ENCODE measurements at places on chromosomes 3 and 15.

DNA sequence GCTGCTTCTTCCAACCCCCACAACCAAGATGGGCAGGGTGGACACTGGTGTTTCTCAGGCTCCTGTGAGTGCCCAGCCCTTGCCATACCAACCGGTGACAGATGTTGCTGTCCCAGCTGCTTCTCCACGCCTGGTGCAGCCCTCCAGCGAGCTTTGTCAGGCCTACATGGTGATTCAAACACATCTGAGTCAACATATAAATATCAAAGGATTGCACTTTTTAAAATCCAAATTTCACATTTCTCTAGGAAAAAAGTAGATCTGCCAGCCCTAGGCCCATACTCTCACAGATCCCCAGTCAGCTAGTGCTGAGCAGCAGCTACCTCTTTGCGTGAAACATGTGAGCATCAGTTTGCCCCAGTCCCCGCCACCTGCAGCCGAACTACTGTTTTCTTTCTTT lies 52.7 kb downstream of the RPN1 start:
- DNase-seq, result no peak

- DNase-seq, result no peak
Observed at GRCh38 chr15:101463270-101463669, 26.2 kb downstream of the PCSK6 start.

GRCh38 chr3:96017556-96017955 lies 796.8 kb upstream of the EPHA6 start:
- no peak for DNase-seq

GRCh38 chr15:39235084-39235795 lies 345.6 kb upstream of the THBS1 start:
- DNase-seq, result no peak

DNA sequence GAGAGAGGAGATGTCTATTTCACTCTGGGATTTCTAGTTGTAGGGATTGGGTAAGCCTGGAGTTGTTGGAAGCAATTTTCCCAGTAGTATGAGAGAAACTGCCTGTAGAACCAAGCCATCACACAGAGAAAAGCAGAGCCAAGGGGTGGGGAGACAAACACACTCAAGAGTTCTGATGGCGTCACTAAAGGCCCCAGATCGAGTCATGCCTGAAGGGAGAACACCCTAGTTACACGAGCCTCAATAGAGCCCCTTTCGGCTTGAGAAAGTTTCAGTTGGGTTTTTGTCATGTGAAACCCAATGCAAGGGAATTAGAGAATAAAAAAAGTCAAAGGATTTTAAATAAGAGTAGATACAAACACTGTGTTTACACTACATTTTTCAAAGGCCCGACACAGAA lies 66.1 kb upstream of the PFN2 start:
- no peak for DNase-seq

DNA sequence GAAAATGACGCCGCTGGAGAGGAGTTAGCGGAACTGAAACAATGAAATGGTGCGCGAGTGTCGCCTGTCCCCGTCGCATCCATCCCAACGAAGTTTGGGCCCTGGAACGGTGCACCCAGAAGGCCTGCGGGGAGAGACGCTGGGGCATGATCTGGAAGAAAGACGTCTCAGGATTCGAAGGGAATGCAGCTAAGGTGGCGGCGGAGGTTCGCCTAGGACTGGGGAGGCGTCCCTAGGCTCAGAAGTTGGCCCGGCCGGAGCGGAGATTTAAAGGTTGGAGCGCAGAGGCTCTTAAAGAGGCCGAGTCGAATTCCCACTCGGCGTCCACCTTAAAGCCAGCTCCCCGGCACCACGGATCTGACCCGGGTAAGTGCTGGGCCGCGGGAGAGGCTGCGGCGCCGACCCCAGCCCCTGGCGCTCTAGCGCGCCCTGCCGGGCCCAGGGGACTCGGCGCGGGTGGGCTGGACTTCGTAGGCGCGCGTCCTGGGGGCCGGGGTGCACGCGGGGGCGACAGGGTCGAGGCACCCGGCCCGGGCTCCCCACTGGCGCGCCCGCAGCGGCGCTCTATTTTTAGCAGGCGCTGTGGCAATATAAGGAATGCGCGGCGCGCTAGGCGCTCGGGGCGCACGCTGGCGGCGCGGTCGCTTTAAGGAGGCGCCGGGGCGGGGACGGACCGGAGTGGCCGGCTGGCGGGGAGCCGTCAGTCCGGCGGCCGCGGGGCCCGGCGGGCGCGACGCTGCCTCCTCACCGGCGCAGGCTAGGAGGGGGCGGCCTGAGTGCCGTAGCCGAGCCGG lies at the start of gene MRAS:
Gene MRAS, plus strand, starts transcription at position 620 of the 794 bp plus-strand sequence. CDS start 24,305 bp downstream, outside the sequence.
- DNase-seq, result no peak

DNA sequence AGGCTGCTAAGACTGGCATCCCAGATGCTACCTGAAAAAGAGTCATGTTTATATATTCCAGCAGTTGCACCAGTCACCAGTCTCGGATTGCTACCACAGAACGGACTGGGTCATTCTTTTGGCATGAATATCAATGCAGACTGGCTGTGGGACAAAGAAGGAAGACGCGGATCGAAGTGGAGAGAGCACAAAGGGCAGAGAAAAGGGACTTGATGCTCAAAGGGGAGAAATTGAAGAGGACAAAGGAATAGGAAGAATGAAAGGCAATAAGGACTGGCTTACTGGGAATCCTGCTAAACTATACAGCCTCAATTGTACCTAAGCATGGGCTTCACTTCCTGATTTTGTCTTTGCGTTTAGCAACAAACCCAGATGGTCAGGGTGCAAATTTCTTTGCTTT lies 15.3 kb upstream of the DIS3L start:
- DNase-seq, result no peak

DNA sequence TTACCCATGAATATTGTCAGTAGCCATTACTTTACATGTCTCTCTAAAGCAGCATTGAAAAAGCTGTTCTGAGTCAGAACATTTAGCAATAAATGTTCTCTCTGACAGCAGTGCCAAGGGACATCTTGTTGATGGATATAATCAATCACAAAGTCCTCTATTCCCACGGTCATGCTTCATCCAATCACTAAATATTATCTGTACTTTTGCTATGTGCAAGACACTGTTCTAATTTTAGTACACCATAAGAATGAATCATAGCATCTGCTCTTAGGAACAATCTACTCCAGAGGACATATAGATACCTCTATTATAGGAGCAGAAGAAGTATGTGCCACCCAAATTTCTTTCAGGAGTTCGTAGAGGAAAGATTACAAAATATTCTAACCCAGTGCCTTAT lies 142.5 kb upstream of the MBNL1 start:
- DNase-seq, result no peak

- DNase-seq, result peak; percentile 44
Observed at GRCh38 chr3:98812851-98813374, 49.8 kb downstream of the ST3GAL6 start.

GRCh38 chr15:68537097-68537496 lies 41.7 kb upstream of the CORO2B start:
- no peak for DNase-seq

- DNase-seq, result no peak
Observed at GRCh38 chr15:85756411-85757072, 38.2 kb downstream of the KLHL25 start.

- no peak for DNase-seq
Observed at GRCh38 chr3:157816896-157817295, 289.3 kb downstream of the SHOX2 start.

DNA sequence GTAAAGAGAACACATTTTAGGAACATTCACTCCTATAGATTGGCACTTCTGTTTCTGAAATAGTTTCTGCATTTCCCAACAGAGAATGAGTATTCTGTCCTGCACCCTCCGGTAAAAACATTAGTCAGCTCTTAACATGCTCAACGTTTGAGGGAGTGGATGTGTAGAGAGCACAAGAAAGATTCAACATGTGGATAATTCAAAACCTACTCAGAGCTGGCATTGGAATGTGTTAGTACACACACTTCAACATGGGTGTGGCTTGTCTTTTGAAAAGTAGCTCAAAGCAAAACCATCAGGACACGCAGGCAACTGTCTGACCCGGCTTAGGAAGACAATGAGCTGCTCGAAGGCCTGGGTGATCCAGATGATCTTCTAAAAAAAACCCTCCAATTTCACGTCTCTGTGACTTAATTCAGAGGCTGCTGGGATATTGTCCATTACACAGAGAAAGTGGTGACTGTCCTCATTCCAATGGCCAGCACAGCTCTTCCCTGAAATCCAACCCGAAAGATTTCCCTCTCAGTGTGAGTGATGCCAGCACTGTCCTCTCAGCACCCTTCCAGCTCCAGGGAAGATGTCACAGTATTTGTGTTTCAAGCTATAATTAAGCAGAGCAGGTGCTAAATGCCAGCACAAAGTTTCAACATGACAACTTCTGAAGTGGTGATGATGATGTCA lies 18.1 kb downstream of the FBN1 start:
- DNase-seq, result no peak

DNA sequence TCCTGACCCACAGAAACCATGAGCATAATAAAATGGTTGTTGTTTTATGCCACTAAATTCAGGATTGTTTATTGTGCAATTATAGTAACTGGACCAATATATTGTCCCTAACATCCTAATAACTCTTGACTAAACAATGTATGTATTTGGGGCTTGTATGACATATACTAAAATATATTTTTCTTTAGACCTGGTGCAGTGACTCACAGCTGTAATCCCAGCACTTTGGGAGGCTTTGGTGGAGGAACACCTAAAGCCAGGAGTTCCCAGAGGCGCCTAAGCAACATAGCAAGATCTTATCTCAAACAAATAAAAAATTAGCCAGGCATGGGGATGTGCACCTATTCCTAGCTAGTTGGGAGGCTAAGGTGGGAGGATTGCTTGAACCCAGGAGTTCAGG lies 180.4 kb downstream of the SUCNR1 start:
- DNase-seq, result no peak

GRCh38 chr3:81684751-81685395 lies 76.6 kb downstream of the GBE1 start:
- no peak for DNase-seq

GRCh38 chr3:183807209-183807728 lies 18.1 kb downstream of the MAP6D1 start:
- peak; percentile 71 for DNase-seq

- DNase-seq, result no peak
Observed at GRCh38 chr15:100879061-100879463, 569 bp upstream of the ALDH1A3 start.

DNA sequence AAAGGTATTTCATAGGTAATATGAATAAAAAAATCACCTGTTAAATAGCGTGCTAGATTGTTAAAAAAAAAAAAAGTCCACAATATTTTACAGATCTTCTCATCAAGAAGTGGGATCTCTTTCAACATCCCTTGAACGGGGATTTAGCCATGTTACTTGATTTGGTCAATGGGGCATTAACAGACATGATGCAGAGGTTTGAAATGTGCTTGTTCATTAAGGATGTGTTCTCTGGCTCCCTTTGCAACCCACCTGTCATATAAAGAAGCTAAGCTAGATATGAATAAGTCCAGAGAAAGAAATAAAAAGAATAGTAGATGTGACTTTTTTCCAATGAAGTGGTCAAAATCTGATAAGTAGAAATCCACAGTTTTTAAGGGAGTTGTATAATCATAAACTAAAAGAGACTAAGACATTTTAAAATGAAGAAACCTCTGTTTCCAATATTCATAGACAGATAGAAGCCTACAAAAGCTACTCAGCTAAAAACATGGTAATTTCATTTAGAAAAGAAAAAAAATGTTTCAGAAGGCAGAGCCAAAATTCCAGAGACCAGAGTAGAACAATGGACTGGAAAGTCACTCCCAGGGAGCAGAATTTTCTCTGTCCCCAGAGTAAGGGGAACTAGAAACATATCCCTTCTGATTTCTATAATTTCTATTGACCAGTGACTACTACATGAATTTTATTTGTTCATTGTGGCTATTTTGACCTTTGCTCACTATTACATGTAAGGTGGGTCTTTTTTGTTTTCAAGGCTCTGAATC lies 79.2 kb downstream of the PLSCR2 start:
- no peak for DNase-seq

- DNase-seq, result no peak
Observed at GRCh38 chr3:153182501-153183293, 20.7 kb downstream of the RAP2B start.

DNA sequence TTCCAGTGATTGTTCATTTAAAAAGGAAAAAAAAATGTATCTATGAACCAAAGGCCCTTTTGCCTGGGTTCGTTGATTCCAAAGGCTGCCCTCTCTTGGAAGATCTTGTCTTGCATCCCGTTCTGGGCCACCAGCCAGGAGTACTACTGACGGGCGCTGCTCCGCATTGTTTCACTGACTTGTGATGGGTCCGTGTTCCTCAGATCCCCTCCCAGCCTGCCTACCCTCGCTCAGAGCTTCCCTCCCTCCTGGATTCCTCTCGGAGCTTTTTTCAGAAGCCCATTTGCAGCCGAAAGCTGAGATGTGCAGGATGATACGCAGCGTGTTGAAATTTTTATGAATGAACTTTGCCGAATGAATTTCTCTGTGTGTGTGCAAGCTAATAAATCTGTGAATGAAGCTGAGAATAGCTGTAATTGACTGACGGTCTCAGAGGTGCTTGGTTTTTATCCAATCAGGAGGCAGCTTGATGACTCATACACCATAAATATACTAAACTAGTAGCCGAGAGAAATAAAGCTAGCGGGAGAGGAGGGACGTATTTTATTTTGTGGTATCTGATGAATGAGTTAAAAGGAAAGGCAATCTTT lies at the start of gene SHC4:
Gene SHC4, minus strand, starts transcription at position 396 of the 590 bp plus-strand sequence. CDS start 904 bp downstream, outside the sequence.
- no peak for DNase-seq

DNA sequence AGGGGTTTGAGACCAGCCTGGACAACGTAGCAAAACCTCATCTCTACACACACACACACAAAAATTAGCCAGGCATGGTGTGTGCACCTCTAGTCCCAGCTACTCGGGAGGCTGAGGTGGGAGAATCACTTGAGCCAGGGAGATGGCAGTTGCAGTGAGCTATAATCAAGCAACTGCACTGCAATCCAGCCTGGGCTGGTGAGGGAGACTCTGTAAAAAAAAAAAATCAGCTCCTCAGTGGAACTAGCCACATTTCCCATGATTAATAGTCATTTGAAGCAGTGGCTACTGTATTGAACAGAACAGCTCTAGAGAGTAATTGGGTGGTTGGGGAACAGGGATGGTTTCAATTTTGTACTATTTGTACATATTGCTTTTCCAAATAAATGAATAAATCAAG lies 11.5 kb upstream of the FBXO40 start:
- DNase-seq, result no peak

DNA sequence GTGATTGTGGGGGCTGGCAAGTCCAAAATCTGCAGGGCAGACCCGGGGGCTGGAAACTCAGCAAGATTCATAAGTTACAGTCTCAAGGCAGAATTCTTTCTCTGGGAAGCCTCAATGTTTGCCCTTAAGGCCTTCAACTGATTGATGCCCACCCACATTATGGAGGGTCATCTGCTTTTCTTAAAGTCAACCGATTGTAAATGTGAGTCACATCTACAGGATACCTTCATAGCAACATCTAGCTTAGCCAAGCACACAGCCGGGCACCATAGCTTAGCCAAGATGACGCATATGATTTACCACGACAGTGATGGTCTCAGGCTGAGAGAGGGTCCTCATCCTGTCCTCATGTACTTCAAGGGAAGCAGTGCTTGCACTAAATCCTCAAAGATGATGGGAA lies 43.5 kb downstream of the IDH2 start:
- DNase-seq, result no peak

Data from NCI-H187 treated with DMSO at 0.1 percent for 48 hours (cell line).